Pancreas (tissue), 10 donors: ENCODE measurements at places on chromosomes 2 and 18. TPM values are rescaled to one million over a fixed set of nuclear protein-coding genes. Genes with fewer than 3 reads are reported as not detected.

The XDH gene
- 0.52 TPM for total RNA-seq

The MATN3 gene
- total RNA-seq: 0.64 TPM

The DSC2 gene
- 20.0 TPM for total RNA-seq

The UPP2 gene
- not detected for total RNA-seq

The GBX2 gene
- total RNA-seq: not detected

The PTPRN gene
- total RNA-seq: 81.7 TPM

The MAP2 gene
- 23.9 TPM for total RNA-seq

The ALLC gene
- not detected for total RNA-seq

DNA sequence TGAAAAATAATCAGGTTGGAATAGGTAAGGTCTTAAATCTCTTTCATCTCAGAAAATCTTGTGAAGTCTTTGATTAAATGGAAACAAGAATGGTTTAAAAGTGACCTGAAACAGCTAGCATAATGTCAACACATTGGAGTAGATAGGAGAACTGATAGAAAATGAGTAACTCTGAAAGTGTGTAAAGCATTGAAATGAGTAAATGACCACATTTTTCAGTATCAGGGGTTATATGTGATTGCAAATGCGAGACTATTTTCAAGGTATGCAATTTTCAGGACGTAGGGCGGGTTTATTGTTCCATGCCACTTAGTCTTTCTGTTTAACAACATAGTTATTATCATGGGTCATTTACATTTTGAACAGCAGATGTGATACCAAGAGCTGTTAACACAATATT, 1383.2 kb downstream of the LRP1B start:
- no peaks in the 10 kb centered on the region for H3K4me1 ChIP-seq
- no peaks in the 10 kb centered on the region for H3K27me3 ChIP-seq
- no peak overlapping the region for H3K27ac ChIP-seq

- H3K27me3 ChIP-seq: no peaks in the 10 kb centered on the region
- H3K4me3 ChIP-seq: no peak overlapping the region
- H3K36me3 ChIP-seq: no peaks in the 10 kb centered on the region
- peaks cover 13% of the 10 kb centered on the region for H3K4me1 ChIP-seq
These were observed 39.4 kb downstream of the ACOXL start for GRCh38 chr2:110771547-110772382.

DNA sequence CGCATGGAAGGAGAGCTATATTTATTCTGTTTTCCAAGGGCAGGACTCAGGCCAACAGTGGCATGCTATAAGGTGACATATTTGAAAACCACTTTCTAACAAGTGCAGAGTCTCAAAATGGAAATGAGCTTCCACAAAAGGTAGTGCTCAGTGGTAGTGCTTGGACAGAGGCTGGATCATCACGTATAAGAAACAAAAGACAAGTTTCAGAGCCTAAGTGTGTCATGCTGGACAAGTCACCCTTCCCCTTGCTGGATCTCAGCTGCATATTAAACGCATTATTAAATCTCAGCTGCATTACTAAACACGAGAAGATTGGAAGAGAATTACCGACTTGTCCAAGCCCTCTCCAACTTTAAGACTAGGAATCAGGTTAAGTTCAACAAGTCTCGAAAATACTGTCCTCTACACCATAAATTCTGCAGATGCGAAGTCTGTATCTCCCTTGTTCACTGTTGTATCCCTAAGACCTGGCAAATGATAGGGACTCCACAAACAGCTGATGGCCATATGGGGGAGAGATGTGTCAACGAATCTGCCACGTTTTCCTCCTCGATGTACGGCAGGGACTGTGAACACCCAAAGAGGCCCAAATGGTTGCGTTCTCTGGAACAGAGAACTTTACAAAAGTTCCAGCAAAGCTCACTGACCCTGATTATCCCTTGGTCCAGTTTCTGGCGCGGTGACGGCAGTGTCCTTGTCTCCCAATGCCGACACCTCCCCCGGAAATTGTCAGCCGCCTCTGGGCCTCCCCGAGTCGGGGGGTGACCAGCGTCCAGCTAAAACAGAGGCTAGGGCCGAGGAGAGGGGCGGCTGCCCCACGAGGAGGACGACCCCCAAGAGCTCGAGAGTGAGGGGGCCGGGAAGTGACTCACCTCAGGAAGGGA, 611 bp downstream of the NOL10 start:
- peak overlapping the region; percentile 100 for H3K4me3 ChIP-seq
- H3K4me1 ChIP-seq: peaks cover 7% of the 10 kb centered on the region
- no peaks in the 10 kb centered on the region for H3K36me3 ChIP-seq
- peak; percentile 63 for DNase-seq
- no peaks in the 10 kb centered on the region for H3K27me3 ChIP-seq

DNA sequence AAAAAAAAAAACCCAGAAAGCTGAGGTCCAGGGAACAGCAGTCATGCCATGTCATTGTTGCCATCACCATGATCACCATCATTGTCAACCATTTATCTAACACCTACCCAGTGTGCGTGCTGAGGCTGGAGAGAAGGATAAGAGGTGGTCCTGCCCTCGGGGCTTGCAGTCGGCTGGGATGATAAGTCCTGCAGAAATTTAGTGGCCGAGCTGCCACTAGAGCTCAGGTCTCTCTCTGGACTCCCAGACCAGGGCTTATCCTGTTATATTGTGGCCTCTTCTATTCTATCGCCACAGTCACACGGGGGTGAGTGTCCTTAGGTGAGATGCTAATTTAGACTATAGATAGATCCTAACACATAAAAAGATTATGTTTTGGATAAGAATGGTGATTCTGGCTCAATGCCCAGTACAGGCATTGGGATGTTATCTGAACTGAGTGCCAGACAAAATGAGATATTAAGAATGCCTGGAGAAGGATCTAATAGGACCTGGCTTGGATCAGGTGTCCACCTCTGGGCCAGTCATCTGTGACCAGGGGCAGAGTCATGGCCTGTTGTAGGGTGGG, 43.2 kb upstream of the YWHAQ start:
- DNase-seq: no peak
- no peak overlapping the region for H3K27ac ChIP-seq
- no peaks in the 10 kb centered on the region for H3K4me1 ChIP-seq

DNA sequence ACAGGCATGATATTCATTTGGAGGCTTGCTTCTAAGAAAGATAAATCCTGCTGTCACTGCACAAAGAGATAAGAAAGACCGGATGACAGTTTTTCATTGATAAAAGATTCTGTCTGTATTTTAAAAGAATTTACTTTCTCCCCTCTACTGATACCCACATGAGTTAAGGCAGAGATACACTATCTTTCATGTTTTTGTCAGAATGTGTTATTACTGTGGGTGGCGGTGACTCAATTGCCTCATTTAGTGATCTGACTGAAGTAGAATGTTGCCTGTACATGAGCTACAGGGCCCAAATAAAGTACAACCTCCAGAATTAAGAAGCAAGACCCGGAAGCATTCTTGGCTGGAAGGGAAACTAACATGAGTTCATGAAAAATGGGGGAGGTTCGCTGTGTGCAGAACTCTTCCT, 480.0 kb downstream of the SLC4A3 start:
- no peak for DNase-seq
- no peaks in the 10 kb centered on the region for H3K36me3 ChIP-seq

DNA sequence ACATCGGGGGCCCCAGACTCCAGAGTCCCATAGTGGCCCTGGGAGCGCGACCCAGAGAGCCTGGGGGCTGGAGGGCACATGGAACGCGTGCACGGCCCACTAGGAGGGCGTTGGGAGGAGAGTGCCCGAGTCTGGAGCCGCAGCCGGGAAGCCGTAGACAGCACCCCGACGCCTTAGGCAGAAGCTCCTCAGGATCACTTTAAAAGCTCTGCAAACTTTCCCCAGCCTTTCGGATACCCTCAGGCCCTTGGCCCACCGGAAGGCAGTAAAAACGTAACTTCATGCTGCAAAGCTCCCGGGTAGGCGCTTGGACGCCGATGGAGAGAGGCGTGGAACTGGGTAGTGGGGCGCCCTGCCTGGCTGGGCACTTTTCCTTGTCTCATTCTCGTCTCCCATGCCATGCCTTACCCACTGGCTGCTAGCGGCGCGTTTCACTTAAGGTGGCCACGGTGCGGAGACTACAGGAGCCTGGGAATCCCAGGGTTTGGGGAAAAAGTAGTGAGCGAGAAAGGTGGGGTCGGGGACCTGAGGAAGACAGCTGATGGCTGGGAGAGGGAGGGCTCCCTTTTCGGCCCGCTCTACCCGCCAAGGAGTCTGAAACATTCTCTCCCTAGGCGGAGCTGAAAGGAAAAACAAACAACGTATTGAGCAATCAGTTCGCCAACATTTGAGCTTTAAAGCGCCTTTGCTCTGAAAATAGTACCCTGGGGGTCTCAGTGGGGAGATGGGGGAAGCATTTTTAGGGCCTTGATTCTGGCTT, 141.8 kb downstream of the MEIS1 start:
- H3K27me3 ChIP-seq: no peaks in the 10 kb centered on the region
- no peaks in the 10 kb centered on the region for H3K36me3 ChIP-seq
- DNase-seq: peak; percentile 62
- H3K4me3 ChIP-seq: peak overlapping the region; percentile 64
- H3K4me1 ChIP-seq: no peaks in the 10 kb centered on the region

- H3K36me3 ChIP-seq: no peaks in the 10 kb centered on the region
- H3K27me3 ChIP-seq: no peaks in the 10 kb centered on the region
- no peak overlapping the region for H3K4me3 ChIP-seq
- no peak overlapping the region for H3K27ac ChIP-seq
- peaks cover 20% of the 10 kb centered on the region for H3K4me1 ChIP-seq
These were observed 7.4 kb upstream of the POLI start for GRCh38 chr18:54261894-54262293.

GRCh38 chr2:172305066-172305465, 122.3 kb upstream of the ITGA6 start:
- no peak for DNase-seq
- H3K4me3 ChIP-seq: no peak overlapping the region
- H3K27me3 ChIP-seq: no peaks in the 10 kb centered on the region
- no peak overlapping the region for H3K27ac ChIP-seq
- H3K36me3 ChIP-seq: no peaks in the 10 kb centered on the region

- H3K27me3 ChIP-seq: no peaks in the 10 kb centered on the region
- DNase-seq: peak; percentile 39
- H3K36me3 ChIP-seq: peaks cover 5% of the 10 kb centered on the region
- H3K4me1 ChIP-seq: peaks cover 19% of the 10 kb centered on the region
These were observed 30.4 kb downstream of the ODC1 start for GRCh38 chr2:10417551-10418335.

GRCh38 chr2:223692191-223692947, 90.2 kb upstream of the SCG2 start:
- peak; percentile 37 for DNase-seq
- no peak overlapping the region for H3K4me3 ChIP-seq
- H3K27ac ChIP-seq: no peak overlapping the region
- no peaks in the 10 kb centered on the region for H3K36me3 ChIP-seq
- no peaks in the 10 kb centered on the region for H3K4me1 ChIP-seq
- no peaks in the 10 kb centered on the region for H3K27me3 ChIP-seq

DNA sequence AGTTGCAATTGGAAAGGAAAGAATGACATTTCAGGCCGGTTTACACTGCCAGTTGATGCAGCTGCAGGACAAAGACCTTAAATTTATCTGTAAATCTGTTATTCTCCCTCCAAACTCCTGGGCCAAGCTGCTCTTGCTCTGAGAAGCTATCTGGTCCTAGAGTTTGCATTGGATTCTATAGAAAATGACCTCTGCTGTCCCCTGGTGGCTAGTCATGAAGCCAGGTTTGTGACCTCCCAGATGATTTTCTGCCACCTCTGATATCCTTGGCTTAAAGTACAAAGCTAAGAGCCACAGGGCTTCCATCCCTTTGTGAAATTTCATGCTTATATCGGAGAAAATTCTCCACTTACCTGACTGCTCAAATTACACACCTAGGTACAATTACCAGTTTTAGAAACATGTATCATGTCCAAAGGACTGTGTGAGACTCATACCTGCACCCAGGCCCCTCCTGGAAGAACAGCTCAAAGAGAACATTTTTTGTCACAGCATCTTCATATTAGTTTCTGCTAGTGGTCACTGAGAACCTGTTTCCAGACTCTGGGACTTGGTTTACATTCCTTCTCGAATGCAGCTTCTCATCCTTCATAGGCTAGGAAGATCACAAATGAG, 28.9 kb upstream of the IER3IP1 start:
- H3K36me3 ChIP-seq: no peaks in the 10 kb centered on the region
- peak; percentile 11 for DNase-seq
- H3K4me3 ChIP-seq: no peak overlapping the region
- no peak overlapping the region for H3K27ac ChIP-seq

- no peak for DNase-seq
- no peak overlapping the region for H3K27ac ChIP-seq
- no peaks in the 10 kb centered on the region for H3K4me1 ChIP-seq
- no peaks in the 10 kb centered on the region for H3K27me3 ChIP-seq
- no peak overlapping the region for H3K4me3 ChIP-seq
These were observed 22.2 kb upstream of the CAB39 start for GRCh38 chr2:230690439-230690838.

- no peaks in the 10 kb centered on the region for H3K4me1 ChIP-seq
- no peak overlapping the region for H3K27ac ChIP-seq
- H3K4me3 ChIP-seq: no peak overlapping the region
- no peak for DNase-seq
- H3K27me3 ChIP-seq: no peaks in the 10 kb centered on the region
These were observed 108.7 kb downstream of the ZBTB7C start for GRCh38 chr18:48300463-48300961.

DNA sequence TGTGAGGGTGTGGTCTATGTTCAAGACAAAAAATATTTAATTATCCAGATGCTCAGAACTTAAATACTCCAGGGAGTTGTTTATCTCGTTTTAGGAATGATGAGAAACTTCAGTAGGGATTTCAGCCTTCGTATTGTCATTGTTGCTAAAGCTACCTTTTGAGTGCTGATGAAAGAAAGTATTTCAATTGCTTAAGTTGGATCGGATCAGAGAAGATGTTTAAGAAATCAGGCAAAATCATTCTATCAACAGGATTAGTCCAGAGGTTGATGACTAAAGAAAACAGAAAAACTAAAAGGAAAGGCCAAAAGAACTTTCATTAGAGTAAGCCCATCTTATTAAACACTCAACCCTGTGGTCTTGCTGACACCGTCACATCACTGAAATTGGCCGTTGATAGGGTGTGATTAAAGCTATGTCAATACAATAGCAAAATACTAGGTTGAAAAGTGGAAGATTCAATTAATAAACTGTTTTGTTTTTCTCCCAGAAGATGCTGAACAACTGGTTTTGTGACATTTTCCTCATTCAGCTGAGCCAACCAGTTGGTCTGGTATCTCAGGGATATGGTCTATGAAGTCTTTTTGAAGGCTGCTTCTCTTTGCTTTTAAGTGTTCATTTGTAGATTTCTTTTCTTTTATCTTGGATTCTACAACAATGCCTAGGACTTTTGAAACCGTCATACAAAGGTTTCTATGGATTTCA, 551.7 kb downstream of the SLC4A3 start:
- DNase-seq: no peak
- no peaks in the 10 kb centered on the region for H3K27me3 ChIP-seq
- H3K27ac ChIP-seq: no peak overlapping the region
- H3K4me3 ChIP-seq: no peak overlapping the region
- H3K4me1 ChIP-seq: no peaks in the 10 kb centered on the region
- no peaks in the 10 kb centered on the region for H3K36me3 ChIP-seq

DNA sequence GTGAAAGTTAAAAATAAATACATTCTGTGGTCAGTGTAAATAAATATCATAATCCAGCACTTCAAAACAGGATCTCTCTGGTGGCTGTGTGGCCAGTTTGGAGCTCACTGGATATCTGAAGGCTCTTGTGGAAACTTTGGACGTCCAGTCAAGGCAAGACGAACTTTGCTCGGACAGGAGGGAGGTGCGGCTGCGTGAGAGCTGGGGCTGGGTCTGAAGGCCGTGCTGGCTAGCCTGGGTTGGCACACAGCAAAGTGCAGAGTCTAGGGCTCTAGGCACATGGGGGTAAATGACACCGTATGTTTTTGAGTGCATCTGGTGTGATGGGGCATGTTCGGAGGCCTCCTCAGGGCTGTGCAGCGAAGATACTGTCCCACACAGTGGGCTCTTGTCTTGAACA, 78.9 kb upstream of the TXNDC2 start:
- H3K36me3 ChIP-seq: no peaks in the 10 kb centered on the region
